ENCODE measurements at places on chromosomes 12 and 14.

DNA sequence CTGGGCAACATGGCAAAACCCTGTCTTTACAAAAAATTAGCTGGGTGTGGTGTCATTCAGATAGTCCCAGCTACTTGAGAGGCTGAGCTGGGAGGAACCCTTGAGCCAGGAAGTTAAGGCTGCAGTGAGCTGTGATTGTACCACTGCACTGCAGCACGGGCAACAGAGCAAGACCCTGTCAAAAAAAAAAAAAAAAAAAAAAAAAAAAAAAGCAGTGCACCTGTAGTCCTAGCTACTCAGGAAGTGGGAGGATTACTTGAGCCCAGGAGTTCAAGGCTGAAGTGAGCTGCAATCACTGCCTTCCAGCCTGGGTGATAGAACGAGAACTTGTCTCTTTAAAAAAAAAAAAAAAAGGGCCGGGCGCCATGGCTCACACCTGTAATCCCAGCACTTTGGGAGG, 5.6 kb downstream of the REM2 start:
- DNase-seq = no peak

DNA sequence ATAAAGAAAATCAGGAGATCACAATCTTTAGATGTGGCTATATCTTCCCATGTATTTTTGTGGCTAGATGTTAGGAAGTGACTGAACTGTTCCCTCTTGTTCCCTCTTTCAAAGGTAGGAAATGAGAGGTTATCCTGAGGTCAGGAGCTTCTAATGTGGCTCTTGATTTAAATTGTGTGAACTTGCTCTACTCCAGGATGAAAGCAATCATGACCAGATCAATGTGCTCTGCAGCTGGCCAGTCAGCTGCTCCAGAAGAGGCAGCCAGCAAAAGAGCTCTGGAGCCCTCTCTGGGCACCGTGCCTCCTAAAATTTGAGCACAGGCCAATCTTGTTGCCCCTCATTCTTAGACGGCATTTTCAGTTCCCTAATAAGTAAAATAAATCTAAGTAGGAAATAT, 32.0 kb downstream of the CDK17 start:
- no peak for DNase-seq

DNA sequence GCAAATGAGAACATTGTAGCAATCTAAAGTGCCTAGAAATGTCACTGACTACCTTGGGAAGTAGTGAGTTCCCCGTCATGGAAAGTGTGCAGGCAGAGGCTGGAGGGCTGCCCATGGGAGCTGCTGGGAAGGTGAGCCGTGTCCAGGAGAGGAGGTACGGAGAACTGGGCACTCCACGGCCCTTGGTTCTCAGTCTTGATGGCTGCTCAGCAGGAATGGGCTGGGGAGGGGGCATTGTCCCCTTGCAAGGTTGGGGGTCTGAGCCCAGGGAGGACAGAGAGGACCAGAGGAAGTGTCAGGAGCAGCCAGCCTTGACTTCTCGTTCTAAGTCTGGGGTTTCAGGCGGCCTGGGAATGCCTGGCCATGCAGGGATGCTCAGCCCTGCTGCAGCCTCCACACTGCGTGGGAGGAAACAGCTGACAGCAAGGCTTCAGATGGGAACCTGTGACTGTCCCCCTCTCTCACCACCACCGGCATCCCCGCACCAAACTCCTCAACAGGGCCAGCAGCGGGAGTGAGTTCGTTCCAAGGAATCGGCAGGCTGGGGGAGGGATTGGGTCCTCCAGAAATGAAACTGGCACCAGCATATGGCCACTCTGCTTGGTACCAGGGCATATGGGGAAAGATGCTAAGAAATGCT, 140.2 kb downstream of the BCL11B start:
- DNase-seq = no peak

DNA sequence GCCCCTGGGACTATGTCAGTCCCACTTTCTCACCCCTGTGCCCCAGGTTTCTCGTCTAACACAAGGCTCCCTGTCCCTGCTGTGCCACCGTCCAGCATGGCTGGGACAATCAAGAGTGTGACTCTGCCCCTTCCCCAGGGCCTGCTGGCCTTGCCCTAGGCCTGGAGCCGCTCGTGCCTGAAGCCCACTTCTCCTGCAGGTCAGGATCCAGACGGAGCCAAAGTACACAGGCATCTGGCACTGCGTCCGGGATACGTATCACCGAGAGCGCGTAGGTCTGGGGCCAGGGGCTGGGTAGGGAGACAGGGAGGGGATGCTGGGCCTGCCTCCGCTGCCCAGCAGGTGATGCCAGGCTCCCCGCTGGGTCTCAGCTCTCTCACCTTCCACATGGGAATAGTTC, 2.8 kb downstream of the SLC25A47 start:
- no peak for DNase-seq

DNA sequence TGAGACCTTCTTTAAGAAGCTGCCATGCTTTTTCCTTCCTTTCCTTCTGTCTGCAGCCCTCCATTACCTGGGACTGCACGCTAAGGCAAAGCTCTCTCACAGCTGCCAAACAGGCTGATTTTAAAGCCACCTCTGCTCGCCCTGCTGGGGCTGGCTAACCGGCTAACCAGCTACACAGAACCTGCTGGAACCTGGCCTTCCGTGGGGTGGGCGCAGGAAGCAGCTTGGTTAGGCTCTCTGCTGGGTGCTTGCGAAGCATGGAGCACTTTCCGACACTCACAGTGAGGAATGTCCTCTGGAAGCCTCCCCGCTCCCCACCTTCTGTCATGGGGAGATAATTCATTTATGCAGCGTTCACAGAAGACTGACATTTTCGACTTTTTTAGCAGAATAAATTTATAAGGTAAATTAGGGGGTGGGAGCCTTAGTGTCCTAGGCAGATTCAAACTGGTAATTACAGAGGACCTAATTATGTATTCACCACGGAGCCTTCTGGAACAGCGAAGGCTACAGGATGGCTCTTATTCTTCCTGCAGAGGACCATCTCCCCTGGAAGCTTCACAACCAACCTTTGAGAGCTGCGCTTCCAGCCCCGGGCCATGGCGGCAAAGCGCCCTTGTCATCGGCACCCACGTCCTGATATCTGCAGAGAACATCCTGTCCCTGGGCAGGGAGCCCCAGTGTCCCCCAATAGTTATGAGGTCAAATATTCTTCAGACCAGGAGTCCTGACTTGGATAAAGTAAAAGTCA, 12.4 kb upstream of the BCL11B start:
- DNase-seq = no peak

DNA sequence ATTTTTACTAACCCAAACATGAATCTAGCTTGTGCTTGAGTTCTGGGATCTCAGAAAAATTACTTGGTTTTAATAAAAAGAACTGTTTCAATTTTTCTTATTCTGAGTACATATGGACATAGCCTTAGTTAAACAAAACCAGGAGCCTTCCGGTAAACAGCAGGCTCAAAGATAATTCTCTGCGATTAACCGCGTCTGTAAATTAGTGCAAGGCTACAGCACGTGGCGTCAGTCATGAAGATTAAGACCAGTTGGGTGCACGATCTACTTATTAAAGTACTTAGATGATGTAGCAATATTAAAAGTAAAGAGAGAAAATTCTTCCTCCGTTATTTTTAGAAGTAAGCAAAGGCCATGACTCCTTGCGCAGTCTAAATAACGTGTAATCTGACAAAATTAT, 700 bp downstream of the KCNJ8 start:
- no peak for DNase-seq

GRCh38 chr12:67786086-67786485, 137.5 kb downstream of the DYRK2 start:
- no peak for DNase-seq

GRCh38 chr12:128542844-128543243, 275.9 kb downstream of the TMEM132C start:
- no peak for DNase-seq

DNA sequence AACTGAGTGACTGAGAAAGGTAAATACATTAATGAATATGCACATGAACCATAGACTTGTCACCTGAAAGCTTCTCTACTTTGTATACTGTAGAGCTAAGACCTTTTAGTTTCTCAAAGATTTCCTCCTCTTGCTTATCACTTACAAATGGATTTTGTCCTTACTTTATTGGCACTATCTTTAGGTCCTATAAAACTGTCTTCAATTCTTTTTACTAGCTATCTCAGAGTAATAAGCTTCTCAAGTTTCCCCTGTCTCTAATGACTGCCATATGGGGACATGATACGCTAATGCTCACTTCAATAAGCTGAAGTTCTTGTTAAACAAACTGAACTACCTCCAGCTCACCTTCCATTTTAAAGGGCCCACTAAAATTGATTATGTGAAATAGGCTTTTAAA, 468.2 kb upstream of the CCDC196 start:
- DNase-seq = no peak

DNA sequence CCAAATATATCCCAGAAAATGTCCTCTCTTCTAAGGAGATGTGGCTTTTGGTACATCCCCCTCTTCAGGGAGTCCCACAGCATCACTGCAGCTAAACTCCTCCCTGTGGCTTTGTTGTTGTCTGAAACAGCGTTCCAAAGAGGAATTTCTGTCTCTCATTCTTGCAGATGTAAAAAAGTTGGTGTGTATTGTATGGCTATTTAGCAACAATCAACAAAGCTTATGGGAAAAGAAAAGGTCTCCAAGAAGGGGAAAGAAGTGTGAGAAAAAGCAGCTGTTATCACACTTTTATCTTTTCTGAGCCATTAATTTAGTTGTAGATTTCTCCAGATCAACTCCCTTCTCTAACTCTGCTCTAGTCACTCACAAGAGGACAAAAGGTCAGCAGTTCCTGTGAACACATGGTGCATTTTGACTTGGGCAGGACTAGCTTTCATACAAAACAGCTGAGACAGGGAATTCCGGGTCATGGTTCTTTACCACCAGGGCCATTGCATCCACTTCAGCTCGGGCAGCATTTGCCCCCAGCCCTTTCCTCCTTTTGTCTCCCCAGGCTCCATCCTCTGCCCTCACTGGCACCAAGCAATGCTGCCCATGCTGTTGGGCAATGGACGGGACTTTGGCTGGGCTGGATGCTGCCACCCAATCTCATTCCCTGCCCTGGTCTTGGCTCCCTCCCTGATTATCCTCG, 184.7 kb downstream of the TMX1 start:
- DNase-seq = no peak

DNA sequence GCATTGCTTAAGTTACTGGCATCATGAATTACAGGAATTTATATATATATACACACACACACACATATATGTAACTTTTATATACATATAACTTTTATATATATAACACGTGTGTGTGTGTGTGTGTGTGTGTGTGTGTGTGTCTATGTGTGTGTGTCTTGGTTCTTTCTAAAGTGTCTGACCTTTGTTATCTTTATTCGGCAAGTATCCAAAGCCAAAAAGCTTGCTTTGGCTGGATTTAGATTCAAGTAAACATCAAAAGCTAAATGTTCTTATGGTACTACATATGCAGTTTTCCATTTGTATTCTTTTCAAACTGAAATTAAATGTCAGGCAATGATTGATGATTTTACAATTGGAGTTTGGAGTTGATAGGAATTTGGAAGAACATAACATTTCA, 69.9 kb downstream of the SLC16A7 start:
- no peak for DNase-seq

DNA sequence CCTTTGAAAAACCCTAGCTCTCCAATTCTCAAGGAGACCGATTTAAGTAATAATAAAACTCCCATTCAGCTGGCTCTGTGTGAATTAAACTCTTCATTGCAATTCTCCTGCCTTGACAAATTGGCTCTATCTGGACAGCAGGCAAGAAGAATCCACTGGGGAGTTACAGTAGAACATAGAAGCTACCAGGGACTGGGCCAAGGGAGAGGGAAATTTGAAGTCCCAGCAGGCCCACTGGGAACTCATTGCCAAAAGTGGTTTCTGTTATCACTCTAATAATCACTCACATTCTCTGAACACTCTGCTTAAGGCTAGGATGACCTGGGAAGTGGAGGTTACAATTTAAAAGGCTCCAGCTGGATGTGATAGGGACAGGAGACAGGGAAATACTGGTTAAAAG, 384.5 kb upstream of the CCDC196 start:
- DNase-seq = no peak

- DNase-seq = no peak
Observed at GRCh38 chr12:89826468-89826867, 117.8 kb upstream of the ATP2B1 start.

DNA sequence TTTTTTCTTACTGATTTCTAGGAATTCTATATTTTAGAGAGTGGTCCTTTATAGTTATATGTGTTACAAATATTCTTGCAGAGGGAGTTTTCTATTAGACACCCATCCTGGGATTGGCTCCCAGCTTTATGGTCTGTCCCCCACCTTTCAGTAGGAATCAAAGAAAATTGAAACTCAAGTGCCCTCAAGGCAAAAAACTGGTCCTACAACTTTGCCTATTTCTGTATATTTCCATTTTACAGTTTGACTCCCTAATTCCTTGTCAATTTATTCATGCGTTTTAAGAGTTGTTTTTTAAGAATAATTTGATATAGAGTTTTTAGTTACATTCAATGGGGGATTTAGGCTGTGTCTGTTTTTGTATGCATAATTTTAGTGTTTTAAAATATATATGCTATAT, 208.9 kb downstream of the SYNE2 start:
- no peak for DNase-seq

GRCh38 chr12:4031703-4032291, 158.6 kb upstream of the PARP11 start:
- no peak for DNase-seq

- DNase-seq = no peak
Observed at GRCh38 chr12:85849344-85849743, 13.1 kb upstream of the RASSF9 start.

Data from stimulated activated naive CD8-positive, alpha-beta T cell treated with anti-CD3 and anti-CD28 coated beads, Interleukin-15, amount 100 ng/mL, for 72 hours (primary cell).